ELF-1 (cell line): ENCODE measurements at places on chromosomes 11 and 22.

DNA sequence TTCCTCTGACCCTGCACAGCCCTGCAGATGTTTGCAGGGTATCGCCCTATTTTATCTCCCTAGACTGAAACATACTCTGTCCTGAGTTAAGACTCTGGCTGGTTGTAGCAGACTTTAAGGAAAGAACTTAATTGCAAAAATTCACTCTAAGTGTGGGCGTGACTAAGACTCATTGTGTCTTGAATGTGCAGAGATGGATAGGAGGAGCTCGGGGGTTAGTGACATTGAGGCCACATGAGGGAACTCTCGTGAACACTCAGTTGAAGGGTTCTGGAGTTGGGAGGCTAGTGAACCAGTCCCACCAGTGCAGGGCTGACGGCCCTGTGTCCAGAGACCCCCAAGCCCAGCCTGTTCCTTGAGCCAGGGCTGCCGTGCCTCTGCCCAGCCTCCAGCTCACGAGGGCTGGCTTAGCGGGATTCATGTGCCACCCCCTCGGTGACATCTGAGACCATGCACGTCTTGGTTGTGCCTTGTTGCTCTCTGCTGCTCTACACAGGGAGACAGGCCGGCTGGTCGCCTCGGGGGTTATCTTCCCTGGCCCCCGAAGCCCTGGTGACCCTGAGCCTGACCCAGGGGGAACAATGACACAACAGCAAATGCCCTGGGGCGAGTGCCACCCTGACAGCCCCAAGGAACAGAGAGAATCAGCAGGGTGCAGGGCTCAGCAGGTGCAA is 11.4 kb upstream of the TBX1 start:
- no peak for DNase-seq

GRCh38 chr22:45709866-45710265 is 38.2 kb downstream of the ATXN10 start:
- no peak for DNase-seq

- no peak for DNase-seq
These were observed 1.3 kb upstream of the DCHS1 start for GRCh38 chr11:6656936-6657335.

- no peak for DNase-seq
These were observed 1.5 kb downstream of the SF1 start for GRCh38 chr11:64776875-64777274.

DNA sequence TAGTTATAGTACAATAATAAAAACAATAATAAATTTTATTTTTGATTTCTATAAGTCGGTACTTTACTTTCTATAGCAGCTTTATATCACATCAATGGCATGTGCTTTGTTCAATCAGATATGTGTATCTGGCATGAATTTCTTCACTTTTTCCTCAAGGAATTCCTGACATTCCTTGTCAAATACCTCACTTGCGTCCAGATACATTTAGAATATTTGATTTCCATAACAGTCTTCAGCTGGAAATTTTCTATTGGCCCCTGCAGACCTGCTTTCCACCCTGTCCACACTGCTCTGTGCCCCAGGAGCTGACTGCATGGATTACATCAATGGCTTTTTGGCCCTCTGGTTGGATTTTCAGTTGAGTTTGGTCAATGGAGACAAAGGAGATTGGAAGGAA is 93.2 kb downstream of the FAR1 start:
- DNase-seq: no peak

DNA sequence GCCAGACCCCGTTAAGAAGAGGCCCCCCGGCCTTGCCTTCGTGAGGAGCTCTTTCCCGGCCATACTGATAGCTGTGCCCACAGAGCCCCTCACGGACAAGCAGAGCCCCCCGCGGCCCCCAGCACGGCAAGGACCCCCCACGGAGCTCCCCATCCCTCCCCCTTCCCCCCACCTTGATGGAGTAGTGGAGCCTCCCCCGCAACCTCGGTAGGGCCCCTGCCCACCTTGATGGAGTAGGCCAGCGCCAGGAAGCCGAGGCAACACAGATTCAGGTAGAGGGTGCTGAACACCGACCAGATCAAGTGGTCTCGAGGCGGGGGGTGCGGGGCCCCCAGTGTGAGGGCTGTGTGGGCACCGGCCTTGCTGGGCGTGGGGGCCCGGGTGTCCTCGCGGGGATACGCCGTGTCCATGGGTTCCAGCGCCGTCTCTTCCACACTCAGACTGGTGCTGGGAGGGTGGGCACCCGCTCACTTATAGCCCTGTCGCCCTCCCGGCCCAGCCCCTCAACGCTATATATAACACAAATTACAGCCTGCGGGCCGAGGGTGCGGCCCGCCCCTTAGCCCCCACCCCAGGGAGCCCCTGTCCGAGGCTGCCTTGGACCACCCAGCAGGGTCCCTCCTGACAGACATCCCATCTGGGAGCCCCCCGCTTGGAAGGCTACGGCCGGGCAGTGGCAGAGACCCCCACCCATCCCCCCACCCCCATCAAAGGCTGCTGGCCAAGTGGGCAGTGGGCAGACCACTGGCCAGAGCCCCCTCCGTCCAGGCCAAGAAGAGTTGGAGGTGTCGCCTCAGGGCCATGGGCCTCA is at the start of gene IFITM5:
Gene IFITM5 (minus strand): TSS at position 446 of the 811 bp plus-strand sequence. CDS start 36 bp downstream, at position 410.
- DNase-seq: no peak

GRCh38 chr11:57073128-57073527 is 84.4 kb downstream of the OR5AK2 start:
- no peak for DNase-seq

GRCh38 chr22:30196880-30197336 is 49.7 kb downstream of the LIF start:
- DNase-seq: no peak

GRCh38 chr11:104820431-104820830 is 77.8 kb downstream of the CASP12 start:
- DNase-seq: no peak

GRCh38 chr11:103875855-103876510 is 160.5 kb upstream of the DDI1 start:
- DNase-seq: no peak

DNA sequence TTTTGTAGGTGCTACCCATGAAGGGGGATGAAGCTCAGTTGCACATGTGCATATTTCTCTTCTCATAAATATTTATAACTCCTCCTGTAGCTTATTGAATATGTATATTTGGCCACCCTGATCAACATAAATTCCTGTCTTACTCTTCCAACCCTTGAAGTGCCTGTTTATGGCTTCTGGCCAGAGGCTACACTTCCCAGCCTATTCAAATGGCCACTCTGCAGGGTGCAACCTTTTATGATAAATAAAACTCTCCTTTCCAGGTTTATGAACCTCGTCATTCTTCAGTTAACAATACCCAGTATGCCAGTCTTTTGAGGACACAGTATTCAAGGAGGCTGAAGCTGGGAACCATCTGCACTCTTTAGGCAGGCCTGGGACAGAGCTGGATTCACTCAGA is 2.6 kb upstream of the RTL6 start:
- no peak for DNase-seq

DNA sequence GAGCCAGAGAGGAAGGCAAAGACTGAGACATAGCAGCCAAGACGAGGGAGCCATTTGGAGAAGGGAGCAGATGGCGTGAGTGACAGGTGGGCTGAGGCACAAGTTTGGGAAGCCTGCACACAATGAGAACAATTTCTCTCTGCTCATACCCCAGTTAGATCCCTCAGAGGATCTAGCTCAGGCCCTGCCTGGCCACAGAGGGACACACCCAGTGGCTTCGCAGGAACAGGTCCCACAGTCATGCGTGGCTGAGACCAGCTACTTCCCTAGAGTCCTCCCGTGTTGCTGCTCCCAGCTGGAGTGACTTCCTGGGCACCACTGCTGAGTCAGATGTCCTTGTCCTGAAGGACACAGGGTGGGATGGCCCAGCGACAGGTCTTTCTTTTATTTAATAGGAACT is 33.4 kb upstream of the LYVE1 start:
- DNase-seq: no peak

DNA sequence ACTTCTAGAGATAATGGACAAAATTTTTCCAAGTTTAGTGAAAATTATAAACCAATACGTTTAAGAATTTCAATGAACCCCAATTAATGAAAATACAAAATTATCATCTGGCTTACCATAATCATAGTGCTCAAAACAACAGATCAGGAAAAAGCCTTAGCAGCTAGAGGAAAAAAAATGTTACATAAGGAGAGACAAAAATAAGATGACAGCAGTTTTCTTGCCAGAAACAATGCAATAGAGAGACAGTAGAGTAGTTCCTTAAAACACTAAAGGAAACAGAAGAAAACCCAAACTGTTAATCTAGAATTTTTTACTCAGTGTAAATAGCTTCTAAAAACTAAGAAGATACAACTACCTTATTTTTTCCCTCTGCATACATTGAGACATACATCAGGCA is 341.7 kb upstream of the CHORDC1 start:
- DNase-seq: no peak

DNA sequence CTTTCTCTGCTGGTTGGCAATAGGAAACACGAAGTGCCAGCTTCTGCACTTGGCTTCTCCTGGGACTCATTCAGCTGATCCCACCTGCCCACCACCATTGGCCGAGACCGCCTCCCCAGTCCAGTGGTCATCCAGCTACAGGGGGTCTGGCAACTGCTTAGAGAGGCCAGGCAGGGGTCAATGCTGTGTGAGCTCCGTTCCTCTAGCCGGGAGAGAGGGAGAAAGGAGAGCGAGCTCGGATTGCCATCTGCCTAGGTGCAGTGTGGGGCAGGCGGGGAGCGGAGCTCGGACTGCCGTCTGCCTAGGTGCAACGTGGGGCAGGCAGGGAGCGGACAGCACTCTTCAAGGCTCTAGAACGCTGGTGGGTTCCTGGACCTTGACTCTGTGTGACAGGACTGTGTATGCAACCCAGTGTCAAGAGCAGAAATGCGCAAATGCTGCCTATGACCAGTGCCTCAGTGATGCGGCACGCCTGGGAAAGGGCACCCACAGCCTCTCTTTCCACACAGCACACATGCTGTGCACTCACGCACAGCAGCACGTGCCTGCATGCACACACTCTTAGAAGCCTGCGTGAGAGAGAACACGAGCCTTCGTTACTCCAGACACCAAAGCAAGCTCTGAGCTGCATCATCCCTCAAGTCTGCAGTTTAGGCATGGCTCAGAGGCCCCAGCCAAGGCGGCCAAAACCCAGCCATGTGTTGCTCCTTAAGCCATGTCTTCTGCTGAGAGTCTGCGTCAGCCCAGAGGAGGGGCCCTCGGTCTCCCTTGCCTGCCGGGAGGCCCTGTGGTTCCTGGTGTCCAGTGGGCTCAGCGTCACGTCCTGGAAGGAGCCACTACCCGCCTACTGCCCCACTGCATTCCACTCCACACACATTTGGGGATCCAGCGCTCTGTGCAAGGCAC is 26.8 kb upstream of the JAM3 start:
- no peak for DNase-seq

GRCh38 chr11:66600631-66601233 is 7.7 kb downstream of the CCS start:
- DNase-seq: no peak

- no peak for DNase-seq
These were observed 19.1 kb downstream of the SEZ6L start for GRCh38 chr22:26188341-26188740.

DNA sequence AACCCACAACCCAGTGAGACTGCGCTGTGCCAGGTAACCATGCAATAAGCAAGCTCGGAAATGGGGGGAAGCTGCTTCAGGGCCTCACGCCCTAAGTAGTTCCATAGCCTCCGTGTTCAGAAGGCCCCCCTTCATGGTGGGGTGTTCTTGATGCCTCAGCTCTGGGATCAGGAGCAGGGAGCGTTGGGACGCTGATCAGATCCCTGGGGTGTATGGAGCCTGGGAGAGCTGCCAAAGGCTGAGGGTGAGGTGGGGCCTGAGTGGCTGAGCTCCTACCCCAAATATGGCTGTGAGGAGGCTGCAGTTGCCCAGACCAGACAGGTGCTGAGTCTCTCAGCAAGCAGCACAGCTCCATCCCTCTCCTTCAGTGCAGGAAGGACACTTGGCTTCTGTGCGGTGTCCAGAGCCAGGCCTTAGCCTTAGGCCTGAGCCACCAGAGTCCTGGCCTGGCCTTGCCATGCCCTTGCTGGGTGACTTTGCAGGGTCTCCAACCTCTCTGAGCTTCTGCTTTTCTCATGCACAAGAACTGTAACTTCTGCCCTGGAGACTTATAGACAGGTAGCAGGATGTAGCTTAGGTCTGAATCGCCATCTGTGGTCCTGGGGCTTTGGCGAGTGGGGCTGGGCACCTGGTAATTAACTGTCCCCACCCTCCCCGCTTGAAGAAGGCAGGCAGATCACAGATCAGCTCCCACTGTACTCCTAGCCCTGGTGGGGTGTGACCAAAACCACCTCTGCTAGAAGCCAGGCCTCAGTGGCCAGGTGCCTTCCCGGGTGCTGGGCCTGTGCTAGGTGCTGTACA is 5.3 kb downstream of the MMP11 start:
- DNase-seq: no peak

GRCh38 chr22:44068422-44069191 is 44.5 kb downstream of the PARVB start:
- no peak for DNase-seq

GRCh38 chr11:79466411-79466810 is 25.6 kb upstream of the TENM4 start:
- DNase-seq: no peak

GRCh38 chr11:116192509-116193210 is 580.1 kb downstream of the BUD13 start:
- peak; percentile 65 for DNase-seq

- no peak for DNase-seq
These were observed 65.3 kb downstream of the ARFGAP2 start for GRCh38 chr11:47111318-47111804.

GRCh38 chr11:538431-539051 is 1.2 kb downstream of the LRRC56 start:
- no peak for DNase-seq

GRCh38 chr22:44994399-44995104 is 15.3 kb downstream of the PHF21B start:
- DNase-seq: no peak

DNA sequence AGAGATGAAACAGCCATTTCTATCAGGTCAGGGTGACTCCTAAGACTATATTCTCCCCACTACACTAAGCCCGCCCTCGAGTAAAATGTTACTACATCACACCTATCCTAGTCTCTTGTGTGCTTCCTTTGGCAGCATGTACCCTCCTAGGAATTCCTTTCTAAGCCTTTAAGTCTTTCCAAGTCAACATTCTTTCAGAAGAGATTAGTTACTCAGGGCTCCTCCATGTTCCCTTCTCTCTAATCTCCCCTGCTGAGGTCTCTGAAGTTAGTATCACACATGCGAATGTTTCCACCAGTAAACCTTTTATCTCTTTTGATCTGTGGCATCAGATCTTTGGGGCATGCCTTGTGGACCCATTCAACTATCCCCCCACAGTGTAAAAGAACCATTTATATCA is 873.7 kb upstream of the FAT3 start:
- no peak for DNase-seq

GRCh38 chr11:101428918-101429317 is 154.9 kb downstream of the TRPC6 start:
- DNase-seq: peak; percentile 55

GRCh38 chr11:68905421-68906360 is 2.0 kb downstream of the IGHMBP2 start:
- peak; percentile 63 for DNase-seq
